ENCODE measurements at places on chromosomes 12 and 14. TPM values are rescaled to one million over a fixed set of nuclear protein-coding genes. Genes with fewer than 3 reads are reported as not detected.
A peak's percentile ranks its signal among the peaks of the same experiment; 100 is the strongest.

DNA sequence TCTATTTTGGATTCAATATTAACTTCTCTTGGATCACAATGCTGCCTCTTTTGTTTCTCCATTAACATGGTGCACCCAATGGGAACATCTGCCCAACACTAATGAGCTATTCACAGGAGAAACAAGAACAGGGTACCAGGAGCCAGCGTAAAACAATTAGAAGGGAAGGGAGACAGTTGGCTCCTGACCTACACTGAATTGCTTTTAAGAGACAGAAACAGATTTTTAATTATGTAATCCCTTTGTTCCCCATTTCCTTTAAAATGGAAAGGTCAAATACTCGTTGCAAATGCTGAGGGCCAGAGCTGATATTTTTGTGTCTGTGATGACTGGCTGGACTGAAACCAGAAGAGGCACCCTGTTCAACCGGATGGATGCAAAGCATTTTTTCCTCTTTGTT, 108.3 kb downstream of the SEC23A start:
- DNase-seq = no peak

DNA sequence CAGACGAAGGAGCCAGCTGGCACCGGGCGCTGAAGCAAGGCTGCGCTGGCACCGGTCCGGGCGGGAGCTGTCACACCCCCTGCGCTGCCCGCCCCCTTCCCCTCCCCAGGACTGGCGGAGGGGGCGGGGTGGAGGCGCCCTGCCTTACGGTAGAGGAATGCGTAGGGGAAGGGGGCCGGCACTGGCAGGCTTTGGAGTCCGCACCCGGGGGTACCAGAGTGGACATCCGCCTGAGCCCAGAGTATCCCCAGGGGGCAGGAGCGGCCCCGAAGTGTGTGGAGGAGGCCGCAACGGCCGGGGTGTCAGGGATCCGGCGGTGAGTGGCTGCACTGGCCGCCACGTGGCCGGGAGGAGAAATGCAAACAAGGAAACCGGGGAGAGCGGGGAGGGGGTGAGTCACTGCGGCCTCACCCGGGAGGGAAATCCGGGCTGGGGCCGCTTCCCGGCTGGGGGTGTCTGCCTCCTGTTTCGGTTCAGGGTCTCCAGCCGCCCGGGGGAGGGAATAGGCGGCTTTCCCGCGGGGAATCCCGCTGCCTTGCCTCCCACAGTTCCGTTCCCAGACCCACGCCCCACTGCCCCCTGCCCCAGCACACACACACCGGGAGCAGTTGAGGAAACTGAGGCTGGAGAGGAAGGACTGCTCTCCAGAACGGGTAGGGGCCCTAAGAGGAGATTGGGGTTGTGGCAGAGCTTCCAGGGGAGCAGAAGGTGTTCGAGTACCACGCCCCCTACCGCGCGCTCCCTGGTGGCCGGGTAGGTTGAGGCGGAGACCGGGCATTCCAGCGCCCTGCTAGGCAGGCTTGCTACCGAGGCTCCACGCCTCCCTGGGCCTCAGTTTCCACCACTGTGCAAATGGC, at the start of gene RAPGEF3:
TSS of gene RAPGEF3 (minus strand) at position 47 of the 857 bp plus-strand sequence. CDS start 324 bp downstream, outside the sequence.
- peak; percentile 91 for DNase-seq

GRCh38 chr14:47596232-47596631, 79.2 kb downstream of the MDGA2 start:
- DNase-seq = no peak

GRCh38 chr12:105775343-105775742, 363.4 kb downstream of the NUAK1 start:
- no peak for DNase-seq

- no peak for DNase-seq
Observed at GRCh38 chr14:64092338-64092737, 201.8 kb downstream of the ESR2 start.

DNA sequence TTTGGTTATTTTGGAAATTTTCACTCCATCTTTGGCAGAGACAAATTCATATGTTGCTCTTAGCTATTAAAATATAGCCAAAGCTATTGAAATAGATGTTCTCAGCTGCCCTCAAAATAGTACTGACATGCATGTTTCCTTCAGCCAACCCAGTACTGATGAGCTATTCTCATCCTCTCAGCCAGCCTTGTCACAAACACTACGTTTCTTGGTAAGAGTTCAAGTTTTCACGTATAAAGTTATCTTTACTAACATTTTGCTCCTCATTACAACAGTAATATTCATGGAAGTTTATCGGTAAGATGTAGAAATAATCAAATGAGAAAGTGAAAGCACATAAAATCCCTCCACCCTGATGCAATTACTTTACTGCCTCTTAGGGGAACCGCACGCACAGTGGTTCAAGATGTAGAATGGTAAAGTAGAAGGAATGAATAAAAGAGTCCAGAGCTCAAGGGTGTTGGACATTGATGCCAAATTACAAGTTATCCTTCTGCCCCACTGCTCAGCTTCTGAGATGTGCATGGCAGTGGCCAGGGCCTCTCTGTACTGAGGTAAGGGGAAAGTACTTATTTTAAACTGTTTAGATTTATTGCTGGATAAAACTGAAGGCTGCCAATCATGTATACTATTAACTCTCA, 20.7 kb downstream of the GCH1 start:
- DNase-seq = no peak

- DNase-seq = peak; percentile 39
Observed at GRCh38 chr12:65232476-65233077, 45.9 kb upstream of the MSRB3 start.

GRCh38 chr14:100834082-100834793, 8.3 kb downstream of the MEG3 start:
- no peak for DNase-seq

DNA sequence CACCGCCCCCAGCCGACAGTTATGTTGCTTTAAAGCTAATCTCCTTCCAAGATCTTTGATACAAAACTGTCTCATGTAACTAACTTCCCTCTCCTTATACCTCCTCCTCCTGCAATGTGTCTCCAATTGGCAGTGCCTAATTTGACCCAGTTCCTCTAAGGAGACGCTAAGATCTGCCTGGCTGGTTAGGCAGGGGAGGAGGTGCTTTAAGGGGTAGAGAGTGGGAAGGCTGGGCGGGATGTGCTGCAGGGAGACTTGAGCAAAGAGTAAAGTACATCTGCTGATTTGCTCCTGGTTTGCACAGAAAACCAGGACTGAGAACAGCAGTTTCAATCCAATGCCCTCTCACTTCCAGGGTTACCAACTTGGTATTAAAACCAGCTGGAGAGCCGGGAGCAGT, 7.4 kb upstream of the IKZF4 start:
- DNase-seq = no peak

The HOXC12 gene
- not detected for total RNA-seq

The OR4E2 gene
- total RNA-seq = not detected

The KCNA1 gene
- 1.2 TPM for total RNA-seq

The RBP5 gene
- total RNA-seq = 3.0 TPM

The SERPINA9 gene
- total RNA-seq = not detected

The TEP1 gene
- 12.9 TPM for total RNA-seq

The KRT6A gene
- not detected for total RNA-seq

The COQ5 gene
- 32.6 TPM for total RNA-seq

Measured in GM23338 (cell line).